ENCODE measurements at places on chromosomes 13 and 19.

- no peak for DNase-seq
These were observed 50.8 kb upstream of the HTR2A start for GRCh38 chr13:46947425-46948191.

GRCh38 chr13:22925881-22926747 lies 254.7 kb upstream of the SGCG start:
- no peak for DNase-seq

DNA sequence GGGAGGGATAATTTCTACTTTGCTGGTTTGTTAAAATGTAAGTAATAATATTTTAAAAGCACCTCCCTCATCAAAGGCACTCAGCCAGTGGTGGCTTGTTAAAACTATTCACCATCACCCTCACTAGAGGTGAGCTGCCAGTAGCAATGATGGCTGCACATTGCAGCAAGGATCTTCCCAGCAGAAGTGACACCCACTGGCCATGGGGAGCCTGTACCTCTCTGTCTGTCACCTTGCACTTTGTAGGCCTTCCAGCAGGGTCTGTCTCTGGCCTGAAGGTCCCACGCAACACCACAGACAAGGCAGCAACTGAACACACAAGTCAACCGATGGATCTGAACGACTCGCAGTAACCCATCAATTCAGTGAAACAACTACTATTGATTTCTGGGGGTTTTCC lies 47.3 kb upstream of the C13orf42 start:
- no peak for DNase-seq

DNA sequence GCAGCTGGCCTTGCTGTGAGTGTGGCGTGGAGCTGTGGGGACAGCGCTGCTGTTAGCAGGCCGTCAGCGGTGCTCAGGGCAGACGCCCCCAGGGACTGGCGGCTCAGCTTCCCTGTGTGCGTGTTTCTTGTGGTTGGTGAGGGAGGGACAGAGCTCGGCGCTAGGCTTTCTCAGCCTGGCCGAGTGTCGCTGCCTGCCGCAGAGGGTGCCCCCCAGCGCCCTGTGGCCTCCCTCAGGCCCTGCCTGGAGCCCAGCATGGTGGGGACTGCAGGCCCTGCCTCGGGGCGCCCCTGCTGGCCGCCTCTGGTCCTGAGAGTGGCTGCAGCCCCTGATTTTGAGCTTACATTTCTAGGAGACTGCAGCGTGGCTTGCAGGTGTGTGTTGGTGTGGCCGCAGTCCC lies 35.5 kb downstream of the DOT1L start:
- no peak for DNase-seq

DNA sequence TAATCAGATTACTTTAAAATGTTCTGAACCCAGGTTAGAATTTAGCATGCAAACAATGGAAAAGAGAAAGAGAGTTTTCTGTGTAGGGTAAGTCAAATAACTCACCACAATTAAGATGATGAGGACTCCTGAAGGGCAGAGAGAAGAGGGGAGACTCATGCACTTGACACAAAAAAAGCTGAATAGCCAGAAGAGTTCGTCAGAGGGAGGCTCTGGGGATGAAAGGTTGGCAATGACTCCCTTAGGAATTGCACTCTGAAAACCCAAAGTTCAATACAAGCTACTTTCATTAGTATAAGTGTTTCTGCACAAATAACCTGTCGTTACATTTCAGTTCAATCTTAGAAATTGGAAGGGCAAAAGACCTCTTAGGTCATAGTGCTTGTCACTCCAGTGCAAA lies 434.4 kb upstream of the PCDH9 start:
- DNase-seq = no peak

- DNase-seq = no peak
These were observed 7.5 kb upstream of the EPN1 start for GRCh38 chr19:55667511-55667910.

DNA sequence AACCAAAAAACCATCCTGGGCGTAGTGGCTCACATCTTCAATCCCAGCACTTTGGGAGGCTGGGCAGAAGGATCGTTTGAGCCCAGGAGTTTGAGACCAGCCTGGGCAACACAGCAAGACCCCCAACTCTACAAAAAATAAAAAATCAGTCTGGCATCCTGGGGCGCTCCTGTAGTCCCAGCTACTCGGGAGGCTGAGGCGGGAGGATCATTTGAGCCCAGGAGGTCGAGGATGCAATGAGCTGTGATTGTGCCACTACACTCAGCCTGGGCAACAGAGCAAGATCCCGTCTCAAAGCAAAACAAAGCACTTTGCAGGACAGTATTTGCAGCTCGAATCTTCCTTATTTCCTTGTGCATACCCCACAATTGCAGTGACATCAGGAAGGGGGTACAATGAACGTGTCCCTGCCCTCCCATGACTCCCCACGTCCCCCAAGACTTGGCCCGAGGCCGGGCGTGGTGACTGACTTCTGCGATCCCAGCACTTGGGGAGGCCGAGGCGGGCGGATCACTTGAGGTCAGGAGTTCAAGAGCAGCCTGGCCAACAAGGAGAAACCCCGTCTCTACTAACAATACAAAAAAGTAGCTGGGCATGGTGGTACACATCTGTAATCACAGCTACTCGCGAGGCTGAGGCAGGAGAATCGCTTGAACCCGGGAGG lies 870 bp downstream of the NDUFB7 start:
- no peak for DNase-seq

All from liver (tissue), 10 donors.